Sigmoid colon (tissue), 7 donors: ENCODE measurements at places on chromosomes 4 and X. TPM values are rescaled to one million over a fixed set of nuclear protein-coding genes. Genes with fewer than 3 reads are reported as not detected.

Gene MAGEA4
- not detected for total RNA-seq

Gene AFM
- total RNA-seq, result not detected

Gene ATP6AP1
- 23.5 TPM for total RNA-seq

Gene CACNA1F
- total RNA-seq, result 0.14 TPM

Gene NDNF
- 8.3 TPM for total RNA-seq

Gene STAP1
- total RNA-seq, result not detected

Gene NOX1
- 0.33 TPM for total RNA-seq

Gene GPRASP3
- 8.6 TPM for total RNA-seq

Gene HPSE
- total RNA-seq, result 0.54 TPM

Gene ARHGAP6
- total RNA-seq, result 38.3 TPM

Gene NUDT10
- total RNA-seq, result 10.0 TPM

Gene DHRSX
- total RNA-seq, result 14.2 TPM

Gene RPS6KA6
- total RNA-seq, result 2.5 TPM

Gene ELF2
- 77.1 TPM for total RNA-seq

Gene CT45A3
- total RNA-seq, result not detected

Gene SLC4A4
- total RNA-seq, result 3.0 TPM

Gene PTPN13
- 12.8 TPM for total RNA-seq

Gene PLP1
- total RNA-seq, result 55.4 TPM

Gene PGAM4
- not detected for total RNA-seq

Gene CNKSR2
- 3.3 TPM for total RNA-seq

Gene NDP
- total RNA-seq, result not detected

Gene CABS1
- total RNA-seq, result not detected

Gene TRO
- total RNA-seq, result 13.0 TPM

Gene MCF2
- 0.36 TPM for total RNA-seq

Gene KLKB1
- total RNA-seq, result 0.36 TPM

Gene MID1IP1
- total RNA-seq, result 69.6 TPM

Gene GPM6B
- 24.0 TPM for total RNA-seq

Gene NR3C2
- 34.9 TPM for total RNA-seq
